Thoracic aorta (tissue), 2 donors: ENCODE measurements at places on chromosomes 7 and 10. TPM values are rescaled to one million over a fixed set of nuclear protein-coding genes. Genes with fewer than 3 reads are reported as not detected.

GRCh38 chr7:6403907-6404306, 43.8 kb downstream of the DAGLB start:
- H3K27ac ChIP-seq = no peak overlapping the region
- peaks cover 53% of the 10 kb centered on the region for H3K36me3 ChIP-seq
- no peak for DNase-seq
- no peak overlapping the region for H3K4me3 ChIP-seq
- no peaks in the 10 kb centered on the region for H3K27me3 ChIP-seq

DNA sequence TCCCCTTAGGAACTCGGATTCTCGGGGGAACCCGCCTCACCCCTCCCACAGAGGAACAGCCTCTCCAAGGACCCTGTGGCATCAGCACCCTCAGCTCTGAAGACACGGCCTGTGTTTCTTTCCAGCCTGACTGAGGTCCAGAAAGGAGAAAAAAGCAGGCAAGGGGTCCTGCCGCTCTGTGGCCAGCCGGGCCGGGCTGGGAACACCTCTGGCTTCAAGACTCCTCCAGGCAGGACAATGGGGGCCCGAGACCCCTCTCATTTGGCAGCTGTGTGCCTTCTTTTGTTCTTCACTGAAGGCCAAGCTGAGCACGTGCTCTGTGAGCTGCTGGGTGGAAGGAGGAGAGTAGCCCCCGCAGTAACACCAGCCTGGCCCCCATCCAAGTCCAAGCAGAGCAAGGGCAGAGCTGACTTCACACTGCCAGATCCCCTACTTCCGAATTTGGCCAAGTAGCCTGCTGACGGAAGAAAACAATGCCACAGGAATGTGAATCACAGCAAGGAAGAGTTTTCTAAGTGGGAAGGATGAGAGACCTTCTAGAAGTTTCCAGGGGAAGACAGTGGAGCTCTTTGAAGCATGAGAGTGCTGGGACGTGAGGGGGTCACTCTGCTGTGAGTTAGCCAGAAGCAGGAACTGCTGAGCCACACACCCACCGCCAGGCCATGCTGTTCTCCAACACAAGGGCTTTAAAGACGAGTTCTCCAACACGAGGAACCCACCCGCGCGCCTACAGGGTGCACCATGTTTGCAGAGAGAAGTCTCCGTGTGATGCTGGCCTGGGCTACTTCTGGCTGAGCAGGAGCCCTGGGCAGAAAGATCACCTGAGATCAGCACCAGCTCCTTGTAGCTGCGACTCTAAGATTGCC, 3.1 kb downstream of the CNPY1 start:
- H3K36me3 ChIP-seq = no peaks in the 10 kb centered on the region
- no peak overlapping the region for H3K27ac ChIP-seq
- no peak overlapping the region for H3K4me3 ChIP-seq

- H3K4me3 ChIP-seq = no peak overlapping the region
- no peak overlapping the region for H3K27ac ChIP-seq
- H3K36me3 ChIP-seq = no peaks in the 10 kb centered on the region
- H3K4me1 ChIP-seq = no peaks in the 10 kb centered on the region
- no peak for DNase-seq
These were observed 264.3 kb upstream of the POM121L12 start for GRCh38 chr7:52771177-52771576.

- peaks cover 14% of the 10 kb centered on the region for H3K4me1 ChIP-seq
- no peaks in the 10 kb centered on the region for H3K36me3 ChIP-seq
- DNase-seq = no peak
- peak overlapping the region; percentile 4 for H3K4me3 ChIP-seq
These were observed 238.4 kb downstream of the DIP2C start for GRCh38 chr10:451021-451471.

DNA sequence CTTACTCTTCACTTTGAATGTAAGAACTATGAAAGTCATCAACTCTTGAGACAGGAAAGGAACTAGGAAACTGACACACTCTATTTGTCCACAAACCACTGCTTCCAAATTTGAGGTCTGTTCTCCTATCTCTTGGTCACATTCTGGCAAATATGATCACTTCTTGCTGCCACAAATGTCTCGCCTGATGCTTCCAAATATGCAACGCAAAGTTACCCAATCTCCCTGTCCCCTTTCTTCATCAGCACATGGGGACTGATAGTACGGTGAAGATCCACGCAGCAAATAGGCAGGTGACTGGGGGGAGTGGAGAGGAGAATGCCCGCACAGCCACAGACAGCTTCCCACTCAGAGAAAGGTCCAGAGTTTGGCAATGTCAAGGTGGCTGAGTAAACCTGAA, 92.6 kb upstream of the TCF7L2 start:
- H3K36me3 ChIP-seq = no peaks in the 10 kb centered on the region
- no peak overlapping the region for H3K27ac ChIP-seq
- no peaks in the 10 kb centered on the region for H3K27me3 ChIP-seq
- no peak for DNase-seq
- H3K4me3 ChIP-seq = no peak overlapping the region

DNA sequence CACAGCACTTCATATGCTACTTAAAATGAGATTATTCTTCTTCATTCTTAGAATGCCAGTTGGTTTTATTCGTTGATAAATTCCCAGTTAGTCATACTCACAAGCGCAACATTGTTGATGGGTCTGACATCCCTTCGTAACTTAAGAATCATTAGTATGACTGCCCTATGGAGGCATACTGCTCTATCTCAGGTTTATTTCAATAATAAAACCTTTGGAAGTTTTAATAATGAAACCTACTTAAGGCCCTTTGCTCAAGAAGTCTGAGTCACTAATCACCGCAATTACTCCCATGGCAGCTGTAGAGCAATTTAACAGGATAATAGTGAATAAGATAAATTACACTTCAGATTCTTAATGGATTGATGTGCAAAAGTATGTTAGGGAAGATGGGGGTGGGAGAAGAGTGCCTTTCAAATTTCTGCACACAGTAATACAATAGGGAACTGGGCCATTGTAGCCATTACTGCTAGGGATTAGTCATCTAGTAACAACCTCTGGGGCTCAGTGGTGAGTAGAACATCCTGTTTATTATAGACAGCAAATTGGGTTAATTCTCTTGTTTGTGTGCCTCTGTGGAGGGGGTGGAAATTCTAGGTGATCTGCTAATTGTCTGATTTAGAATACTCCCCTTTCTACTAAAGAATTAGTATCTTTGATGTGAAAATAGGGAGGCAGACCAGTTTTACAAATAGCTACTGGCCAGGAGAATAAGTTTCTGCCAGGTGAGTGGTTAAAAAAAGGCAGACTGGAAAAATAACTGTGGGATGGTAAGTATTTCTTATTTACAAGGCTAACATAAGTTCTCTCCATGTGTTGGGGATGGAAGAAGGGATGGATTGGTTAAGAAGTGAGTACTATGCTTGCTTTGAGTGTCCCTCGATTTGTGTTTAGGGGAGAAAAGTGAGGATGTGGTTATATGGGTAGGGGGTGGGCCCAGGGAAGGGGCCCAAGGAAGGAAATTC, 74.5 kb upstream of the VKORC1L1 start:
- H3K36me3 ChIP-seq = no peaks in the 10 kb centered on the region
- H3K4me3 ChIP-seq = no peak overlapping the region
- H3K27ac ChIP-seq = no peak overlapping the region
- no peak for DNase-seq

DNA sequence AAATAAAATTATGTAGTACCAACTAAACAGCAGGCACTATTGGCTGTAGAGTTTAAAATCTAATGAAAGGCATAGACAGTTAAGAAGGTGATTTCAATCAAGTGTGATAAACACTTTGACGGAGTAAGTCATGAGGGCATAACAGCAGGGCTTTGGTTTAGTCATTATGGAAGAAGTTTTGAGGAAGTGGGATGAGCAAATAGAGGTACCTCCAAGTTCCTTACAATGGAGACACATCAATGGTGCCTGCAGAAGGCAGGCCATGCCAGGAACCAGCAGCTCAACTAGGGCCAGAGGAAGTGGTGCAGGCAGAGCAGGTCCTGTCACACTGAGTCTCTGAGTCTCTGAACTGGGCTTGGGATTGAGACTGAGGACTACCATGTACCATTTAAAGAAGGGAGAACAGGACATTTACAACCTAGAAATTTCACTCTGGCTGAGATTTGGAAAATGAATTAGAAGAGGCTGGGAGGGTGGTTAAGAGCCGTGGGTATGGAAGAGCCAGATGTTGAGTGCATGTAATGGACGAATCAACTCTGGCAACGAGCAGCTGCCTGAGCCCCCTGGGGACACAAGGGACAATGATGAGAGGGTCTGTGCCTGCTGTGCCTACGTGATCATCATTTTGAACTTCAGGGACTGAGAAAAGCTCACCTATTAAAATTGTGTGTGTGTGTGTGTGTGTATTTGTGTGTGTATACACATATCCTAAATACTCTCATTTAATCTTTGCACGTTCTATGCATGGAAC, 208.7 kb upstream of the POM121L12 start:
- H3K4me3 ChIP-seq = no peak overlapping the region
- no peaks in the 10 kb centered on the region for H3K27me3 ChIP-seq
- DNase-seq = no peak
- H3K27ac ChIP-seq = no peak overlapping the region
- no peaks in the 10 kb centered on the region for H3K36me3 ChIP-seq

GRCh38 chr7:44887293-44887692, 2.0 kb upstream of the PURB start:
- no peak overlapping the region for H3K4me3 ChIP-seq
- H3K27me3 ChIP-seq = no peaks in the 10 kb centered on the region
- no peaks in the 10 kb centered on the region for H3K36me3 ChIP-seq
- no peak overlapping the region for H3K27ac ChIP-seq
- DNase-seq = no peak
- peaks cover 32% of the 10 kb centered on the region for H3K4me1 ChIP-seq

GRCh38 chr10:117552701-117553141, 10.2 kb downstream of the EMX2 start:
- H3K27me3 ChIP-seq = peaks cover 13% of the 10 kb centered on the region
- H3K4me3 ChIP-seq = no peak overlapping the region
- no peak overlapping the region for H3K27ac ChIP-seq
- H3K36me3 ChIP-seq = no peaks in the 10 kb centered on the region

PRKG1 gene
- 145 TPM for total RNA-seq

TLX1 gene
- not detected for total RNA-seq

EN2 gene
- not detected for total RNA-seq

STOX1 gene
- total RNA-seq = 0.14 TPM
